ENCODE measurements at places on chromosomes 5 and 9.

DNA sequence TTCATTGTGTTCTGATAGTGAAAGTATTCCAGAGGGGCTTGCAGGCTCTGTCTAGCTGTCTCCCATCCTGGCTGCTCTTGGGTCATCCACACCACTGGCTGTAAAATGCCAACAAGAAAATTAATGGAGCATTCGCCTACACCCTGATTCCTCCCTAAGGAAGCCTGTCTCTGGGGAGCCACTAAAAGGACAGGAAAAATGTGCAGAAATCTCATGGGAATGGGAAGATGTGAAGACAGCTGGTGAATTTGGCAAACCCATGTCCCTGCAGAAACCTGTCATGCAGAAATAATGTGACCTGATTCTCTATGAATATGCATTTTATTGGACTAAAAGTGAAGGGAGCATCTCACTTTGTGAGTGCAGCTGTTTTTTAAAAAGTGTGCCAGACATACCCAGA is 265.6 kb downstream of the TUSC1 start:
- no peak for DNase-seq

DNA sequence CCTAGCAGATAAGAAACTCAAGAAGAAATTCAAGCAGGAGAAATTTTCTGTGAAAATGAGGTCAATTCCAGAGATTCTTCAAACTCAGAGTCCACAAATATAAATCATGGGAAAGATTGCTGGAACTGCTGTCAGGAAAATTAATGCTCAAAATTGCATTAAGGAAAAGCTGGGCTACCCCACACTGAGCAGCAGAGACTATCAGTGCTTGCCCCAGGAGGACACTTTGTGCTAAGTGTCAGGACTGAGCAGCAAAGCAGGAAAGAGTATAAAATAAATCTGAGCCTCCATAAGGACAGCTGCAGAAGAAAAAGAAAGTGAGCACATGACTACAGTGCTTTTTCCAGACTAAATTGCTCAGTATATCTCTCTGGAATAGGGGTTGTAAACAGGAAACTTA is 81.6 kb downstream of the RGS7BP start:
- DNase-seq: no peak

GRCh38 chr9:122382901-122383850 is 12.4 kb downstream of the PTGS1 start:
- DNase-seq: no peak

DNA sequence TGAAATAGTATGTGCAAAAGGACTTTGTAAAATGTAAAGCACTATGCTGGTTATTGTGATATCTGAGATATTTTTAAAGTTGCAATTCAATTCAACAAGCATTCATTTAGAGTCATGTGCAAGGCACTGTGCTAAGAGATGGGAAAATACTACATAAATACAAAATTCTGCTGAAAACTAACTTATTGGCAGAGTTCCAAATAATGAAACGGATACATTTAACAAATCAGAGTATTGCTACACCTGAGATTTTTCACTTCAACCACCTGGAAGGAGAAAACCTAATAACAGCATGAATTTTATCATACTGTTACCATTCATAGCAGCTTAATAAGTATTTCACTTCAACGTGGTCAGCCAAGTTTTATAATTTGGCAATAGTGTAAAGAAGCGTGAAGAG is 6.1 kb upstream of the CTNNAL1 start:
- DNase-seq: no peak

- no peak for DNase-seq
Observed at GRCh38 chr9:92064711-92065110, 50.5 kb downstream of the SPTLC1 start.

- no peak for DNase-seq
Observed at GRCh38 chr5:61667525-61668218, 335.6 kb downstream of the ZSWIM6 start.

DNA sequence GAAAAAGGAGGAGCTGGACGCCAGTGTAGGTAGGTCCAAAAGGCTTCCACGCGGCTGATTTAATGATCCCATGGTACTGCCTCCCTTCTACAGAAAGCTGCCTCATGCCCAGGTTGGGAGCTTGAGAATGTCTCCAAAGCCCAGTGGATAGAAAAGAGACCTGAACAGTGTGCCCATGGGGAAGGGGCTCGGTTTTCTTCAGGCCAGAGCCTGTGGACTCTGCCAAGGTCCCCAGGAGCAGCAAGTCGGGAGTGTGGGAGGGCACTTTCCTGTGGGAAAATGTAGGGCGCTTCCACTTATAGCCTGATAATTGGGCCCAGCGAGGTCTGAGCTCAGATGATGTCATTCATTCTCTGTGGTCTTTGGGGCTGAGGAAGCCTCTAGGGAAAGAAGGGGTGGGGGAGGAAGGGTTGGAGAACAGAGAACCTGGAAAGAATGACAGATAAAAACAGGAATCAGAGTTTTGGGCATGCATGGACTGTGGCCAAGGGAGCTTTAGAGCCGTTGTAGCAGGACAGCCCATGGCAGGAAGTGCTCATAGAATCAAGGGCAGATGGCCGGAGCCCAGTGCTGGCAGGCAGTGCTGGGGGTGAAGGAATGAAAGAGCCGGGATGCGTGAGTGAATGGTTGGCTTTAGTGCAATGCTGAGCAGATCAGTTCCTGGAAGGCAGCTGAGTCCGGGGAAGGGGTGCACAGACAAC is 42.5 kb upstream of the SH3PXD2B start:
- DNase-seq: no peak

DNA sequence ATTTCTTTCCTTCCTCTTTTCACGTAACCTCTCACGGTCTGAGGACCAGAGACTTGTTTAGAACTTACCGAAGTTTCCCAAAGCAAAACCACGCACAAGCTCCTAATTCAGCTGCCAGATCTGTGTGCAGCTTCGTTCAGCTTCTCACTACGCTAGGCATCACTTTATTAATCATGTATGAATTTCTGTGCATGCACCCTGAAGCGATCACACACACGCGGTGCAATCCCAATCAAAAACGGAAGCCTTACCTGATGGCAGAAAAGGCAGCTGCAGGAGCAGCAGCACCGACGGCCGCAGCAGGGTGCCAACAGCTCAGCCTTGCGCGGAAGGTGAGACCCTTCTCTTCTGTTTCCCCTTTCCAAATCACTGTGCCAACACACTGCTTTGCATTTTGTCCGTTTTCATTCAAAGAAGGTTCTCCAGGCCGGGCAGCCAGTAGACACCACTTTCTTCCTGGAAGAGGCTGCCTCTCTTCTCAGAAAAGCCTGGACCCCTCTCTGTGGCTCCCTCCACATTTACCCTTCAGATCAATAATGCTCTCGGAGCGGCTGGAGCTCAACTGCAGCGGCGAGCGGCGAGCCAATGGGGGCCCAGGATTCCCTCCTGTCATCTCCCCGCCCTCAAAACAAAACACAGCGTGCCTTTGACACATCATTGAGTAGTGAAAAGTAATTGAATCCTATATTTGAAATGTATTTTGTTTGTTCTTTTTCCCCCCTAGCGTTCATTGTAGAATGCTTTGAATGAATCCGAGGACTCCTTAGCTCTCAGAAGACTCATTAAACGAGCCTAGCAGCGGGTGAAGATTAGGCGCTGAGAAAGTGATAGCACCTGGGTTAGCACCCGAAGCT is at the start of gene CDH12:
Gene CDH12 (minus strand): TSS at position 538 of the 854 bp plus-strand sequence.
- DNase-seq: no peak

DNA sequence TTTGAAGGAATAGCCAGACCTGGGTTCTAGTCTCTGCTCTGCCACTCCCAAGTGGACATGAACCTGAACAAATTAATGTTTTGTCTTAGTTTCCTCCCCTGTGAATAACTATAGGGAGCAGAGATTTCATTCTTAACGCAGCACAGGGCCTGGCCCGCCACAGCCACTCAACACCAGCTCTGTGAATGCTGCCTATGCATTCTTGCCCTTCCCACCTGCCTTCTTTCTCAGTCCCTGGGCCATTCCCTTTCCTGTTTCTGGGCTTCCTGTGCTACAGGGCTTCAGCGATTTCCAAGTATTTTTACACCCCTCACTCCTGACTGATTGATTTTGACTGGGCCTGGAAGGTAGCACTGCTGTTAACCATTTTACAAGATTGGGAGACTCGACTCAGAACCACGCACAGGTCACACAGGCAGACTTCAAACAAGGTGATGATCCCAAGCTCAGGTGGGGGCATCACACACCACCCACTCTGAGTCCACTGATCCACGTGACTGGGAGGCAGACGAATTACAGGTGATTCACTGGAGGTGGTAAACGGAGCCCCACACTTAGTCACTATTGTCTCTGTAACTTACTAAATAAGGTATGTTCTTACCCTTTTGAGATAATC is 21.4 kb downstream of the PTPN3 start:
- DNase-seq: no peak
